ENCODE measurements at places on chromosomes 2 and 18.

- DNase-seq, result no peak
Observed at GRCh38 chr2:67891642-67892041, 171.2 kb downstream of the C1D start.

DNA sequence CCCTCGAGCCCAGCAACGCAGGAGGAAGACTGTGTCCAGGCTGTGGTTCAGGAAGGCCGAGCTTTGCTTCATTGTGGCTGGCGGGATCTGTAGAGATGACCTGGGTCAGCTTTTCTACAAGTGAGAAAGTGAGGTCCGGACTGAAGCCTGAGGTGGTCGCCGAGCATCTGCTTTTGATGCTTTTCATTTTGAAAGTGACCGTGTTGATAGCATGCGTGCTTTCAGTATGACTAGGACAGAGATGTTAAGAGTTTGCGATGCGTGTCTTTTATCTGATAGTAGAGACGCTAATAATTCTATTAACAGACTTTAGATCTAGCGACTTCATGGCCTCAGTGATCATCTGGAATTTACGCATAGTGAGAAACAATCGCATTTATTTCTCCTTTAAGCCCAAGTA lies 28.1 kb downstream of the CTDP1 start:
- DNase-seq, result no peak

- DNase-seq, result no peak
Observed at GRCh38 chr2:207764096-207764630, 5.5 kb downstream of the FZD5 start.

- no peak for DNase-seq
Observed at GRCh38 chr2:190481339-190481738, 53.2 kb downstream of the NEMP2 start.

DNA sequence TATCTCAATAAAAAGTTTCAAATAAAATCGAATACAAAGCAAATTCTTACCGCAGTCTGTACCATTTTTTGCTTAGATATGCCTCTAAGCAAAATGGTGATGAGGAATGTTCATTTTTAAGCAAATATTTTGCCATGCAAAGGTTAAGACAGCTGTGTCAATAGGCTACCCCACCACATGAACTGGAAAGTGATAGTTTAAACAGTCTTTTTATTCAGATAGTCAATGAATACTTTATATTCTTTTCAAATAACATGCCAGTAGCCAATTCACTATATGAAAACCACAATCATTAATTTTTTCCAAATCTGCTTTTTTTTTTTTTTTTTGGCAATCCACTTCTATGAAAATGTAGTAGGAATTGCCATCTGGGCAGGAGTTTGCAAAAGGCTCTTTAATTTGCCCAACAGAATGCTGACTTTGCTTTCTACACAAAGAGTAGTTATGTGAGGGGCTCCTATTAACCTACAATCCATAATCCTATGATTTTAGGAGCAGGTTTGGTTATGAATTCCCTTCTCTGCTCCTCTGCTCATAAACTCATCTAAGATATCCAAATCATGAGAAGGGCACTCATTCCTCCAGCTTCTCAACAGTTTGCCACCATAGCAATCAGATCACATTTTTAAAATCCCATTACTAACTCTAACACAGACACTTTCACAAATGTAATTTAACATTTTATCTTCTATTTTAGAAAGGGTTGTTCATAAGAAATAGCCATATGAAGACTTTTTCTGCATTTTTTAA lies 69.2 kb downstream of the SLC40A1 start:
- no peak for DNase-seq

GRCh38 chr2:62660087-62660486 lies 45.4 kb upstream of the EHBP1 start:
- DNase-seq, result no peak

GRCh38 chr18:61435064-61435652 lies 101.9 kb downstream of the CDH20 start:
- no peak for DNase-seq

- DNase-seq, result no peak
Observed at GRCh38 chr2:110866466-110866865, 134.1 kb downstream of the ACOXL start.

GRCh38 chr18:8946066-8946838 lies 156.2 kb upstream of the NDUFV2 start:
- DNase-seq, result no peak

DNA sequence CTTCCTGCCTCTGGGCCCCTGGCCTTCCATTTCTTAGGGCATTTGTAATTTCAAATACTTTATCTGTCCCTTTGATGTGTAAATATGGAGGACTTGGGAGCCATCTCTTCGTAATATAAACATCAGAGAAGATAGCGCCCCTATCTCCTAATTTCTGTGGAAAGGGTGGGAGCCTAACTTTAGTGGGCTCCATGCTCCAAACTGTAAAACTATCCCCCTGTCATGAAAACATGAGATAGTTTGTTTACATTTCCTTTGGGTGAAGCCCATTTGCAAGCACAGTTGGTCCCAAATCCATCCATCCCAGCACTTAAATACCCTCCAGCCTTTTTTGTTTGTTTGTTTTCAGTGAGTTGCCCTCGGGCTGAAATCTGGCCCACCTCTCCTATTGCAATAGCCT lies 782.6 kb upstream of the FSHR start:
- DNase-seq, result no peak

DNA sequence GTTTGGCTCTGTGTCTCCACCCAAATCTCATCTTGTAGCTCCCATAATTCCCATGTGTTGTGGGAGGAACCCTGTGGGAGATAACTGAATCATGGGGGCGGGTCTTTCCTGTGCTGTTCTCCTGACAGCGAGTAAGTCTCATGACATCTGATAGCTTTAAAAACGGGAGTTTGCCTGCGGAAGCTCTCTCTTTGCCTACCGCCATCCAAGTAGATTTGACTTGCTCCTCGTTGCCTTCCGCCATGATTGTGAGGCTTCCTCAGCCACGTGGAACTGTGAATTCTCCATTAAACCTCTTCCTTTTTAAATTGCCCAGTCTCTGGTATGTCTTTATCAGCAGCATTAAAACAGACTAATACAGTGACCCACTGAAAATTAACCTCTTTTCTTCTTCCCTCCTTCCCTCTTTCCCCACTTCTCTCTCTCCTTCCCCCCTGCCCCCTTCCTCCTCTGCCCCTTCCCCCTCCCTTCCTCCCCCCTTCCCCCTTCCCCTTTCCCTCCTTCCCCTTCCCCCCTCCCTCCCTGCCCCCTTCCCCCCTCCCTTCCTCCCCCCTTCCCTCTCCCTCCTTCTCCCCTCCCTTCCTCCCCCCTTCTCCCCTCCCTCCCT lies 818.8 kb downstream of the SLC4A3 start:
- no peak for DNase-seq

Measured in kidney capillary endothelial cell (primary cell).